Cardiac ventricle fibroblast (primary cell): ENCODE measurements at places on chromosomes 2 and 18. TPM values are rescaled to one million over a fixed set of nuclear protein-coding genes. Genes with fewer than 3 reads are reported as not detected.

SGPP2 gene
- total RNA-seq: not detected in 2 replicates

ABCG8 gene
- not detected in 2 replicates for total RNA-seq

IL36A gene
- not detected in 2 replicates for total RNA-seq

AQP12B gene
- total RNA-seq: not detected in 2 replicates

TRABD2A gene
- 3.3 and 5.6 TPM in 2 replicates for total RNA-seq

FN1 gene
- total RNA-seq: 86,957 and 92,056 TPM in 2 replicates

CASP10 gene
- total RNA-seq: 2.7 and 3.7 TPM in 2 replicates

SCN7A gene
- 0.06 TPM in 1 of 2 replicates, not detected in the other for total RNA-seq

C2orf66 gene
- total RNA-seq: 0.20 and 0.56 TPM in 2 replicates

POTEE gene
- total RNA-seq: not detected in 2 replicates

SLC5A7 gene
- total RNA-seq: not detected in 2 replicates

TMEM247 gene
- not detected in 2 replicates for total RNA-seq

MDH1B gene
- total RNA-seq: 0.64 and 0.75 TPM in 2 replicates

CD8B gene
- not detected in 2 replicates for total RNA-seq

MOCOS gene
- 1.2 and 2.2 TPM in 2 replicates for total RNA-seq

SESTD1 gene
- 19.5 and 42.4 TPM in 2 replicates for total RNA-seq

HNMT gene
- total RNA-seq: 50.9 and 58.9 TPM in 2 replicates

ASIC4 gene
- total RNA-seq: not detected in 2 replicates

CNGA3 gene
- not detected in 2 replicates for total RNA-seq

RGPD8 gene
- 6.4 and 6.7 TPM in 2 replicates for total RNA-seq

CCBE1 gene
- 11.7 and 18.4 TPM in 2 replicates for total RNA-seq

RETREG2 gene
- total RNA-seq: 43.9 and 47.7 TPM in 2 replicates

NDC80 gene
- 1.6 and 2.7 TPM in 2 replicates for total RNA-seq

GLI2 gene
- total RNA-seq: 4.6 and 5.2 TPM in 2 replicates

INPP5D gene
- 0.10 and 0.94 TPM in 2 replicates for total RNA-seq

ANKRD30BL gene
- not detected in 2 replicates for total RNA-seq

TNFAIP6 gene
- 19.3 and 29.5 TPM in 2 replicates for total RNA-seq
